ENCODE measurements at places on chromosomes 7 and 10.
A peak's percentile ranks its signal among the peaks of the same experiment; 100 is the strongest.

DNA sequence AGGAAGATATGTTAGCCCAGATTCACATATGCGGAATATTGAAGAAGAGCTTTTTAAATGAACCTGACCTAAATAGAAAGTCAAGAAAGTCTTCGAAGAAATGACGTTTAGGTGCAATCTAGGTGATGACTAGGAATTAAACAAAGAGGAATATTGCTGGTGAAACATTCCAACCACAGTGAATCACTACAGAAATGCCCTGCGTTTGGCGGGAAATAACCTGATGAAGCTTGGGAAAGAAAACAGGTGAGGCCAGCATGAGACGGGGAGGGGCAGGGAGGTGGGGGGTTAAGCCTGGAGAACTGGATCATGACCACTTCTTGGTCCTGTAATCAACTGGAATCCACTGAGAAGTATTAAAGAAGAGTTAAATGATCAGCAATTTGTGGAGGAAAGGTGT, 299.4 kb upstream of the VSTM2A start:
- no peak for DNase-seq

DNA sequence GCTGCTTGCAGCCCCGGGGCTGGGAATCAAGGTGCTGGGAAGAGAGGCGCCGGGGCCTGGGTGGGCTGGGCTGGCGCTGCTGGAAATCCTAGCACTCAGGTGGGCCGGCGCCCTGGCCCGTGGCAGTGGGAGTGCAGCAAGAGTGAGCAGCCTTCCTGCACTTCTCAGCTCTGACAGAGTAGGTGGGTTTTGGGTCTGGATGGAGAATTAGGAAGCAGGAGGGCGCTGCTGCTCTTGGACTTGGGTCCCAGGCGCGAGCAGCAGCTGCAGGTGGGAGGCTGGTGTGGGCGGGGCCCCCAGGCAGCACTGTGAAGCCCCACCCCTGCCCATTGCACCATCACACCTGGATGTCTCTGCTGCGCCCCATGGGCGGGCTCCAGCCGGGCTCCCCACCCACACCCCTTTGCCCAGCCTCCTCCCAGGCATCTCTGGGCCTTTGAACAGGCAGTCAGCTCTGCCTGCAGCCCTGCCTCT, 6.0 kb downstream of the BRI3 start:
- no peak for DNase-seq

- DNase-seq, result no peak
Measured at GRCh38 chr10:129727495-129727894, 236.6 kb downstream of the EBF3 start.

GRCh38 chr10:79390551-79391229, 43.4 kb downstream of the PPIF start:
- DNase-seq, result peak; percentile 2

GRCh38 chr7:111475959-111476358, 86.3 kb downstream of the IMMP2L start:
- no peak for DNase-seq

DNA sequence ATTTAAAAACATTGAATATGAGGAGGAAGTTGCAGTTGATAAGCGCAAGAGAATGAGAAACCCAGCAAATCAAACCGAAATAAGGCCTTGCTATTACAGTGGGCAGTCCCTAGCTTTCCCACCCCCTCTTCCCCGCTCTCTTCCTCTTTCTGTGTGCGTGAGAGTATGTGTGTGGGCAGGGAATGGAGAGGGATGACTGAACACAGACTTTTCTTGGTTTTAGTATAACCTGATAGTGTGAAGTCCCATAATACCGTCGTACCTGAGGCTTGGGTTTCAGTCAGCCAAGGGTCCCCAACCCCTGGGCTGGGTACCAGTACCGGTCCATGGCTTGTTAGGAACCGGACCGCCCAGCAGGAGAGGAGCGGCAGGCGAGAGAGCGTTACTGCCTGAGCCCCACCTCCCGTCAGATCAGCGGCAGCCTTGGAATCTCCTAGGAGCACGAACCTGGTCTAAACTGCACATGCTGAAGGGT, 255.3 kb downstream of the CELF2 start:
- no peak for DNase-seq

DNA sequence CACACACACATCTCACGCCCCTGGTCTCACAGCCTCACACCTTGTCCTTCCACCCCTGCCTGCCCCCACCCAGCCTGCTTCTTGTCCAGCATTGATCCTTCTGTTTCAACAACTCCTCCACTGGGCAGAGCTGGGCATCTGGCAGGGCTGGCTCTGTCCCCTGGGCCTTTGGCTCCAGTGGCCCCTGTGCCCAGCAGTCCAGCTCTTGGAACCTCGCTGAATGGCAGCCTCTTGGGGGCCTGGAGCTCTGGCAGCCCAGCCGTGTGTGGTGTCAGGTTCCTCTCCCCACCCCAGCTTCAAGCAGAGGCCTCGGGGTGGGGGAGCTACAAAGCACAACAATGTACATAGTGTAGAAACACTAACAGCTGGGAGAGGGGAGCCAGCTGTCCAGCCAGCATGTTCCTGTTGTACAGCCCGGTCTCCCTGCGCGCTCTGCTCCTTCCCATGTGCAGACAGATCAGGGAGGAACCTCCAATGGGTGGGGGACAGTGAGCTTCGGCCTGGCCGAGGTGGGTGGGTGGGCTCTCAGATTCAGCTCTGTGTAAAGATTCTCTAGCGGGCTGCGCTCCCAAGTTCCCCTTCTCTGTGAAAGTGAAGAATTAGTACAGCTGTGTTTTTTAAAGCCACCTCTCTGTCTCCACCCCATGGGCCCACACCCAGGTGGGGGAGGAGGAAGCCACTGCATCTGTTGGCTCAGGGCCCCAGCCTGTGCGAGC, 19.4 kb downstream of the ZMIZ2 start:
- peak; percentile 98 for DNase-seq

DNA sequence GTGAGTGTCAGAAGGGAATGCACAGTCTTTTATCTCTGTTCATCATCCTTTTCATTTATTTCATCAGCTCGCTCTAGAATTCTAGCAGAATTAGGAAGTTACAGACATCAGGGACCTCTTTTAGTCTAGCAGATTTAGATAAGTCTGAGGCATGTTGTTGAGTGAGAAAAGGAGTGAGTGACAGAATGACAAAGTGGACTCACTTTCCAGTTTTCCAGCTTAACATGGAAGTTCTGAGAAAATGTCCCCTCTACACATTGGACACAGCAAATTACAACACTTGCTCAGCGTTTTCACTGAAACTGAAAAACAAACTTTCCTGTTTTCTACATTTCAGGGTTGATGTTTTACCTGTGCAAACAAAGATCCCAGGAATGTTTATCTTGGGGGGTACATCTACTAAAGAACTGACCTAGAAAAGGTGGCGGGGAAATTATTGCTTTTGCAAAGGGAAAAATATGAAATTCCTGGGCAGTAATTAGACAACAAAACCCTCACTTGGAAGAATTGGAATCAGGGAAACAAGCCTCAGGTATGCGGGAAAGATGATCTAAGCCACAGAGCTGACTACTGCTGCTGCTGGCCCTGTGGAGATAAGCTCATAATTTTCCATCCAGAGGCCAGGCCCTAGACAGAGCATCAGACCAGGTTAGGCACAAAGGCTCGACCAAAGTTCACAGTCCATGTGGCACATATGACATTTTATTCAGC, 14.6 kb upstream of the CYP3A5 start:
- no peak for DNase-seq

- peak; percentile 42 for DNase-seq
Measured at GRCh38 chr7:2757361-2757903, 69.4 kb downstream of the AMZ1 start.

DNA sequence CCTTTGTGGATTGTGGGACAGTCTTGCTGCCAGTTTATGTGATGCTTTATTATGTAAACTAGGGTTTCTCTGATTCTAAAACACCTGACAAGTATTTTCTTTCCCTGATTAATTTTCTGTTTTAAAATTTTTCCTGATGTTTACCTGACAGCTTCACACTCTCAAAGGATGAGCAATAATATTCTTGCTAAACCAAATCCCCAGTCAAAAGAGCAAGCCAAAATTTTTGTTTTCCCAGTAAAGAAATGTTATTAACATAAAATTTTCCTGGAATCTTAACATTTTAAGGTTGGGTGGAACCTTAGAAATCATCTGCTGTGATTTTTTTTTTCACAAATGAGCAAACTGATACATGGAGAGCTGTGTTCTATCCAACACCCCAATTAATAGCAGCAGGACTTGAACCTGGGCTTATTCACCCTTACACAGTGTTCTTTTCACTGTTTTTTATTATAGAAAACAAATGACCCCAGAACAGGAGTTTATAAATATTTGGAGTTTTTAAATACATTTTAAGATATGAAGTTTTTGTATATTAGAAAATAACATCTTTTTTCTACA, 185.2 kb upstream of the VIPR2 start:
- no peak for DNase-seq

GRCh38 chr7:16396766-16397500, 24.4 kb downstream of the CRPPA start:
- DNase-seq, result no peak

GRCh38 chr7:93813514-93813913, 77.0 kb downstream of the TFPI2 start:
- no peak for DNase-seq

DNA sequence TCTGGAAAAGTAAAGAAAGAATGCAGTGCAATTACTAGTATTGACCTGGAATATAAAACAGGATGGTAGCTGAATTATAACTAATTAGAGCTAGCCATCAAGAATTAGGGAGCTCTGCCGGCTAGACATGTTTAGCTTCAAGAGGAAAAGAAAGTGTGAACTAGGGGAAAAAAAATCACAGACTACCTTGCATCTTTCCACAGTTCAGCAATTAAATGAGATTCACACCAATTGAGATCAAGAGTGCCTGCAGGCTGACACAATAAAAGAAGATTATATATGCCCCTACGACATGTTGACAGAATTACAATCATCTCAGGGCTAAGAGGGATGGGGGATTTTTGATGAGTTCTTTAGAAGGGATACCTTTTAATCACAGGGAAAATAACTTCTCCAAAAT, 303.3 kb upstream of the CELF2 start:
- no peak for DNase-seq

GRCh38 chr10:60350400-60350799, 39.3 kb downstream of the ANK3 start:
- DNase-seq, result no peak

DNA sequence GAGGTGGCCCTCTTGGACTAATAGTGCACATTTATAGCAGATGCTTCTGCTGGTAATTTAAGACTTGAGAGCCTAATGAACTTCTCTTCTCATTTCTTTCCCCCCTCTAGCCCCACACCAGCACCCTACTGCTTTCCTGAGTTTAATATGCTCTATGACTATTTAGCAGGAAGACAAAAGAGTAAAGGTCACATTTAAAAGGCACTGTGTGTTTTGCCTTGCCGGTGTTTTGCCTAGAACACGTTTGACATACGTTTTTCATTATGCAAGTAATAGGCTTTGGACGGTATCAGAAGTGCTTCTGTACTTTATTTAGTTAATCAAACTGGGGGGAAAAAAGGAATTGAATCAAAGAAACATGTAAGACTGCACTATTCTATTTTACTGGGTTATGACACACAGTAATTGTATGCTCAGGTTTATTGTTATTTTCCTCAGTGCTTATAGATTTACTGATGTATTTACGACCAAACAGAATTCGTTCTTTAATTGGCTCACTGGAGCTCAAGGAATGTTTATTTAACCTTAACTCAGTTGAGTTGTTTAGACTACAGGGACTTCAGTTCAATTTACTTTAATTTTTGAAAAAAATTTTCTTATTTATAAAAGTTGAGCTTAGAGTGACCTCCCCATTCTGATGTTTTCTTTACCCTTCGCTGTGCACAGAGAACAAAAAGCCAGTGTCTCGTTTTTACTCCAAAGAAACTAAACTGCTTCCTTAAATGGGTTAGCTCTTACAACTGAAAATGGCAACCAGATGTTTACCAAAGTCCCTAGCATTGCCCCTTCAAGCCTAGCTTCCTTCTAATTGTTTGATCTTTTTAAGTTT, 35.4 kb downstream of the CPED1 start:
- no peak for DNase-seq

- DNase-seq, result no peak
Measured at GRCh38 chr7:36175886-36176285, 22.8 kb downstream of the EEPD1 start.

- DNase-seq, result no peak
Measured at GRCh38 chr7:13031468-13031867, 344.0 kb downstream of the ARL4A start.

- no peak for DNase-seq
Measured at GRCh38 chr7:31811650-31812461, 124.8 kb downstream of the PPP1R17 start.

DNA sequence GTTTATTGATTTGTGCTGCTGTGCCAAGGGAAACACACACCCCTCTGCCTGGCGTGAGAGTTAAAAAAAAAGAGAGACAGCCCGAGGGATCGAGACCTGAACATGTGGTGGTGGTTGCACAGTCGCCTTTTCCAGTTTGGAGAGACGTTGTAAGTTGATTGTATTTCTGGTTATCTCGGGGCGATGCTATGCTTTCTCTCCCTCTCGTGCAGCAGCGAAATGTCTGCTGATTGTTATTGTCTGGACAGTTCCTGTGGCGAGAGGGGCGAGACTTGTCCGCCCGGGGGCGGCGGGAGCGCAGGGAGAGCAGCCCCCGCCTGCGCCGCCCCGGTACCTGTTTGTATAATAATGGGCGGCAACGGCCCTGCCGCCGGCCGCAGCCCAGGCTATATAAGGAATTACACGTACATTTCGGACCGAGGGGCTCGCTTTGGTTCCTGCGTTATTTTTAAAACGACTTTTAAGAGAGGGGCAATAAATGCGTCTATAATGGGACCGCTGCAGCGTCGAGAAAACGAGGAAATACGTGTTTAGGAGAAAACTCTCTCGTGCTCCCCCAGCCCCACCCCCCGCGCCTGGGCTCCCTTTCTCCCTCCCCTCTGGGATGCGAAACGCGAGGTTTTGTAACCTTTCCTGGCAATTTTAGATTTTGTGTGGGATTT, 1.7 kb downstream of the ZEB1 start:
- DNase-seq, result peak; percentile 62

DNA sequence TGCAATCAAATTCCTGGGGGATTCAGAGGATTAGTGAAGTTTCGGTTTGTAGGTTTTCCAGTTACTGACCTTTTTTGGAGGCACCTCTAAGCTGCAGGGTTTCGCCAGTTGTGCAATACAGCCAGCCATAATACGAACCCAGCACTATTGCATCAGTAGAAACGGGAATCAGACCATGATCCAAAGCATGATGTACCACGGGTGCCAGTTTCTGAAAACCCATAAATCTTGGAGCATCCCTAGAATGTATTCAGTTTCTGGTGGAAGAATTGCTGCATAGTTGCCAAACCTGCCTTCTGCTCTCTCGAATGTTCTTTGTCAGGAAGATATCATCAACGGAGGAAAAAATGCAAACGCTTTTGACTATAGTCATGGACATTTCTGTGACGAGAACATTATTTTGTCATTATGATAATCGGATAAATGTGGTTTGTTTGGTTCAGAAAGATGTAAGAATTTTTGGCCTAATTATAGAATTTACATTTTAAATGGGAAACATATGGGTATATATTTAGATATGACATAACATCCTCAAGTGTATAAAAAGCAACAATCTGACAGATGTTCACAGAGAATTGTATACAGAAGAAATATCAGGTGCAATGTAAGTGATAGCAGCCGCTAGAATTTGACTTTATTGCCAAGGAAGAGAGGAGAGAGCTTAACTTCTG, 186.2 kb upstream of the PRKCQ start:
- DNase-seq, result no peak

Data from SJCRH30 (cell line).